BJ (cell line): ENCODE measurements at places on chromosomes 4 and X.

- DNase-seq = no peak
Observed at GRCh38 chrX:151184705-151185104, 8.3 kb downstream of the GPR50 start.

- DNase-seq = no peak
Observed at GRCh38 chrX:154051201-154051810, 31.6 kb upstream of the IRAK1 start.

DNA sequence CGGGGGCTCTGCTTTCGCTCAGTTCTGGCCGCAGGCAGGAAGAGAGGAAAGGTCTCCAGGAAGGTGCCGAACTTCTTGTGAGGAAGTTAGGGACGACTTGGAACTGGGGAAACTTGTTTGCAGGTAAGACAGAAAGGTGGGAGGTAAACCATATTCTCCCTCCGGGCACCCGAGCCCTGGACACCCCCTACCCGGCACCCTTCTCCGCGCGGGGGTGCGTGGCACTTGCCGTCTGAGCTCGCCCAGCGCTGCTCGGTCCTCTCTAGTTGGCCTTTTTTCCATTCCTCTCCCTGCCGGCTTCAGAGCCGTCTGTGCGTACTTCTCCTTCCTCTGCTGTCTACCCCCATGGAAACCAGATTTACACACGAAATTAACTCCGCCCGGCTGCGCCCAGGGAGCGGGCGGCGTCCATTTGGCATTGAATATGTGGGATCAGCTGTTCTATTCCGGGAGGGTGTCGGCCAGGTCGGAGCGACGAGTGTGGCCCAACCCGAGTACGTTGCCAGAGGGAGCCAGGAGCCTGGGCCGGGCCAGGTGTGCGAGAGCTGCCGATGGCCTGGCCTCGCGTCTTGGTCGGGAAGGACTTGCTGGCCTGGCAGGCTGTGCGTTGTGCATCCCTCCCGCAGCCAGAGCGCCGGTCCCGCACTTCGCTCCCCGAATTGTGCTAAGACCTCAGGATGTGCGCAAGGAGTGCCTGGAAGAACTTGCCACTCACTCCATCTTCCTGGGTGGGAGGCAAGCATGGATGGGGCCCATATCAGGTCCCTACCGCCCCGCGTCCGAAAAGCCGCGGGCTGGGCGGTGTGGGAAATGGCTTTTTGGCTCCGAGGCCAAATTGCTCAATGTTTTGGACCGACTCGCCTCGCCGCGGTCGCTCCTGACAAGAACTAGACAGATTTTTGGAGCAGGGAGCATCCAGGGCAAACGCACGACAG, 1.7 kb downstream of the PDGFRA start:
- no peak for DNase-seq

GRCh38 chrX:80812176-80812575, 2.5 kb upstream of the BRWD3 start:
- no peak for DNase-seq

GRCh38 chr4:26323821-26324220, 3.0 kb downstream of the RBPJ start:
- DNase-seq = no peak

DNA sequence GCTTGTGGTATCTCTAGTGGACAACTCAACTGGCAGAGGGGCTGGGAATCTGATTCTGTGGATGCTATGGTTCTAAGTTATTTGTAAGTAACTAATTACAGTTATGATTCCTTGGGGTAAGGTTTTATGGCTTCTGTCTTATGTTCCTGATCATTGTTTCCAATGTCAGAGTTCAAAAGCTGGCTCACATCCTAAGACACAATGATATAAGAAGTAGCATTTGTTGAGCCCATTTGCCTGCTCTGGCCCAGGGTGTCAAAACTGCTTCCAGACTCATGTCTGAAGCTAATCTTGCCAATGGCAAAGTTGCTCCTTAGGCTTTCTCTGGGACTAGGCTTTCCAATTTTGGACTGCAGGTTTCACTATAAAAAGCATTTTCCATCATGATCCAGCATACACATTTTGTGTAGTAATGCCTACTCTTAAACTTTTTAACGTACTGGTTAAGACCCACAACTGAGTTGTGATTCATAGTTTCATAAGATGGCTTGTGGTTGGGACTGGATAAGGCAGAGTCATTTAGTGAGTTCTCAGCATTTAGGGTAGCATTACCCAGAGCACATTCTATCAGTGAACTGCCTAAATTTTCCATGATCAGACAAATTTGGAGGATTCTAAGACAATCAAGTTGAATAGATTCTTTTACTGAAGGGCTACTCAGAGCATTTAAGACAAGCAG, 50.0 kb downstream of the CCNI start:
- DNase-seq = no peak

DNA sequence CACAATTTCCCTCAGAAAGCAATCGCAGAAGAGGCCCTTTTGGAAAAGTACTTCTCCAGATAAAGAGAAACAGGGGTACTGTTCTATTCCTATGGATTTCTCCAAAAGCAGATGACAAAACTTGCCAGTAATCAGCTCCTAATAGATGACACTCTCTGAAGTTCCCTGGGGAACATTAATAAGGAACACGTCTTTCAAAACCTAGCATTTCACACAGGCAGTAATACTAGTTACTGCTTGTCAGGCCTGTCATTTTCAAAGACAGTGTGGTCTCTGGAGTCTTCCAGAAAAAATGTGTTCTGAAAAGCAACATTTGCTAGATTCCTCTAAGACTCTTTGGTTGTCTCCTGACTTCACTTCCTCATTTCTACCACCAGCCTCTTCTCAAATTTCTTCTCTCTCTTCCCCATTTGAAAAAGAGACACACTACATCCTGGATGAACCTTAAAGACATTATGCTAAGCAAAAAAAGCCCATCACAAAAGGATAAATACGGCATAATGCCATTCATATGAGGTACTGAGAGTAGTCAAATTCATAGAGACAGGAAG, 47.3 kb downstream of the CHRDL1 start:
- no peak for DNase-seq

DNA sequence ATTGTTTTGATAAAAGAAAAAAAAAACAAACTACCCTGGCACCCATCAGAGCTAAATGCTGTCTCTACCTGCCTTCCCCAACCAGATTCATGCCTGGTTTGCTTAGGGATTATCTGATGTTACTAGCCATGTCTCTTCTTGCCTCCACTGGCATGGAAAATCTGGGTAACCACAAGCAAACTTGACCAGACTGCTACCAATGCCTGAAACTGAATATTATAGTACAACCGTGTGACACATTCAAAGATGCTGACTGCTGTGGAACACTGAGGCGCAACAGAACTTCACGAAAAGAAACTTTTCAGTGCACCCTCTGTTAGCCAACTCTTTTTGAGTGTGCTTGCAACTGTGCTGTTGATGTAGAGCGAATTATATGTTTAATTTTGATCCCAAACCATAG, 228.1 kb downstream of the CBR4 start:
- no peak for DNase-seq

- DNase-seq = no peak
Observed at GRCh38 chrX:2500091-2500802, 529 bp downstream of the DHRSX start.

GRCh38 chr4:100721490-100721889, 203.7 kb upstream of the EMCN start:
- no peak for DNase-seq

DNA sequence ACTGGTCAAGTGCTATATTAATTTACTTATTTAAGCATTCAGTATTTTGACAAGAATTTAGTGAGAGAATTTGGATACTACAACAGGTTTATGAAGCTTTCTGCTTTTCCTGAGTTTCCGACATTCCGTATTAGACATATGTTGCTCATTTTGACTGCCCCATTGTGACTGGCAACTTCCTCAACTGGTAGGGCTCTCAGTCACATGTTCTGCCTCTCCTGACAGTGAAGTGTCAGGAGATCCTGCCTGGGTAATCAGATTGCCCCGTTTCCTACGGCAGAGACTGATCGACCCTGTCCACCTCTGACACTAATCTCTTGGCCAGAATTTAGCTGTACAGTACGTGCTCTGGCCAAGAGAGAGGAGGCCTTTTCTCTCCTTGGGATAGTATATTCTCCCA, 49.5 kb downstream of the CLNK start:
- no peak for DNase-seq

GRCh38 chrX:69025802-69026301, 139.4 kb downstream of the PJA1 start:
- DNase-seq = no peak

DNA sequence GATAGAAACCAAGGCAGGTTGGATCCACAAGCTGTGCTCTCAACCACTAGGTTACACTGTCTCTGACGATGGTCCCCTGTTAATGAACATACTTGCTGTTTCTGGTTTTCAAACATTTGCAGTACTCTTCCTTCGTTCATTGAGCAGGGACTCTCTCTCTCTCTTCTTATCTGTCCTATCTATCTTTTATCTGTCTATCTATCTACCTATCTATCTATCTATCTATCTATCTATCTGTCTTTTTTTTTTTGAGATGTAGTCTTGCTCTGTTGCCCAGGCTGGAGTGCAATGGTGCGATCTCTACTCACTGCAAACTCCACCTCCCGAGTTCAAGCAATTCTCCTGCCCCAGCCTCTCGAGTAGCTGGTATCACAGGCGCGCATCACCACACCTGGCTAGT, 9.4 kb upstream of the CT47C1 start:
- no peak for DNase-seq
